ENCODE measurements at places on chromosomes 13 and 19.

GRCh38 chr19:38743394-38744297 lies 628 bp downstream of the CAPN12 start:
- no peak for DNase-seq

DNA sequence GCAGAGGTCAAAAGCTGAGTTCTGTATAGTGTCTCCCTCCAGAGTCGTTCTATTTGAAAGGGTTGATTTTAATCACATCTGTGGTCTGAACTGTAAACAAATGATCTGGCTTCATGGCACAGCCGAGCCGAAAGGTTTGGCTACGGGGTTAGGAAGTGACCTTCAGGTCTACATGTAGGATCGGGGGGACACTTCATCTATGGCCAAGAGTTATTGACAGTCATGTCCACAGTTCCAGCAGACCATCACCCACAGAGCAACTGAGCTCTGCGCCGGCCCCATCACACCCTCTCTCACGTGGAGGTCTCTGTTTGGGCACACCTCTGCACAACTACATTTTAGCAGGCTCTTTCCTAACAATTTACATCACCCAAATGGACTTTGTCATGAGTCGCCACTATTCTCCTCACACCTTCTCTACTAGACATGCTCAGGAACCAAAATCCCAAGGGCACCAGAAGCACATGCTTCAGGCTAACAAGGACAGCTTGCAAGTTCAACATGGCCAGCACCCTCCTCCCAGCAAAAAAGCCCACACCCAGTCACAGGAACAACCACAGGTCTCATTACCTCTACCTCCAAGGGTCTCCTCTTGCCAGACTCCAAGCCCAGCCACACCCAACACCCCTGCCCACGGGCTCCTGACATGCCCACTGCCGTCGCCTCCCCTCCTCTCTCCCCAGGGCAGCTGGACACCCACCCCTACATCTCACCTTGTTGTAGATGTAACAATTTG lies 36.1 kb upstream of the EPHX3 start:
- no peak for DNase-seq

DNA sequence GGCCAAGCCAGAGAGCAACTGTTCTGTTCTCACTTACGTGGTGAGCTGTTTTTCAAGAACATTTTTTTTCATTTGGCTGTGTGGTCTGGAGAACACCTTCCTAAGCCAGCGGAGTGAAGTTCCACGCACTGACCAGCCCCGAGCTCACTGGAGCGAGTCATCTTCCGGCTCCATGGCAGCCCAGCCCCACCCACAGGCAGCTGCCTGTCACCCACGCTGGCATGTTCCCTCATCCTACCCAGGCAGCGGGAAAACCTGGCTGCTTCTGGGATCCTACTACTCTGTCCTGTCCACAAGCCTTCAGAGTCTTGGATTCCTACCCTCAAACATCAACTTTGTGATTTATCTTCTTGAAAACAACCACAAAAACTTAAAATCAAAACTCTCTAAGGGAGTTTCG lies 76.2 kb downstream of the GGACT start:
- DNase-seq = no peak

- DNase-seq = no peak
These were observed 445.7 kb downstream of the RFC3 start for GRCh38 chr13:34263681-34264080.

GRCh38 chr13:29379281-29379680 lies 216.2 kb downstream of the SLC7A1 start:
- DNase-seq = no peak

DNA sequence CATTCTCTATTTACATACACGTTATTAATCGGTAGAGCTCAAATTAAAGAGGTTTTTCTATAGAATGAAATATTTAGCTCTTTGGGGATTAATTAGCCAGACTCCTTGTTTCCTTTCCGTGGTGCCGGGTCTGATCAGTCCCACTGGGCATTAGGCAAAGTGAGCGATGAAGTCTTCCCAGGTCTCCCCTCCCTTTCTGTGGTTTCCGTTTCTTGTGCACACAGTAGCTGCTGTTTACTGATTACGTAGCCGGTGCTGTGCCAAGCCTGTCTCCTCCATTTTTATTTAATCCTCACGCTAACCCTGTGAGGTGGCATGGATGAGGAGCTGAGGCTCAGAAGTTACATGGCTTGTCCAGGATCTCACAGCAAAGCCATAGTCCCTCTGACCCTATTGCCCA lies 9.0 kb downstream of the SLC25A15 start:
- no peak for DNase-seq
